Activated CD4-positive, alpha-beta T cell treated with anti-CD3 and anti-CD28 coated beads, Interleukin-2, amount 10 ng/mL, durations not matched to agents 7 days and 5 days (primary cell): ENCODE measurements at places on chromosomes 2 and 18. TPM values are rescaled to one million over a fixed set of nuclear protein-coding genes. Genes with fewer than 3 reads are reported as not detected.

The SERPINB3 gene
- total RNA-seq = not detected

The TRABD2A gene
- total RNA-seq = 70.2 TPM

The CPO gene
- not detected for total RNA-seq

- DNase-seq = no peak
Measured at GRCh38 chr2:59012971-59013370, 771.8 kb upstream of the FANCL start.

- DNase-seq = no peak
Measured at GRCh38 chr2:44954889-44955592, 13.5 kb downstream of the SIX3 start.

DNA sequence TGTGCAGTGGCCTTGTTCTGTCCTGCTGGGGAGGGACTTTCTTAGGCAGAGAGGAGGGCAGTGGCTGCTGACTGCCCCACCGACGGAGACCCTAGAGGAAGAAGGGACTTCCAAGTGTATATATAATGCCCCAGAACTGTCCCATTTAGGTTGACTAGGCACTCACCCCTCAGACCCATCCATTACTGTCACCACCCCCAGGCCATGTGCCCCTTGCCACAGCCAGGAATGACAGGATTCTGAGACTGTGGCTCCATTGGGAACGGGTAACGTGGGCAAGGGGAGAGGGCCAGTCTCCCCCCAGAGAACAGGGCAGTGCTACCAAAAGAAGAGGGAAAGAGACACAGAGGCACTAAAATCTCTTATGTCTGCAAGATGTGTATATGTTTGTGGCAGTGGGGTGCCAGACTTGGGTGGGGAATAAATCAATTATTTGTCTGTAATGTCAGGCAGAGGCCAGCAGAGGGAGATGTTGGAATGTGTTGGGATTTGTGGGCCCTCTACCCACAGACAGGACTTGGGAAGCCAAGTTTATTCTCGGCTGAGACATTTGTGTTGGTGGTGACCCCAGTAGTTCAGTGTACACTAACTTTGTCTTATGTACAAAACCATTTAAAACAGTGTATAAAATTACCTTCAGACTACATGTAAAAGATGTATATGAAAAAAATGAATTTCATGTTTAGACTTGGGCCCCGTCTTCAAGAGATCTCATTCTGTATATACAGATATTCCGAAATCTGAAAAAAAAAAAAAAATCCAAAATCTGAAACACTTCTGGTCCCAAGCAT, 24.0 kb upstream of the TMEM37 start:
- peak; percentile 39 for DNase-seq

GRCh38 chr2:68766376-68766845, 31.8 kb downstream of the ARHGAP25 start:
- peak; percentile 81 for DNase-seq
